ENCODE measurements at places on chromosomes 12 and 14. TPM values are rescaled to one million over a fixed set of nuclear protein-coding genes. Genes with fewer than 3 reads are reported as not detected.
A peak's percentile ranks its signal among the peaks of the same experiment; 100 is the strongest.

Gene KERA
- not detected for total RNA-seq

Gene GLIPR1L1
- not detected for total RNA-seq

Gene CPM
- total RNA-seq = 24.9 TPM

Gene TTC7B
- total RNA-seq = 26.4 TPM

Gene TROAP
- total RNA-seq = 2.5 TPM

Gene SLC41A2
- 41.5 TPM for total RNA-seq

Gene SERPINA12
- not detected for total RNA-seq

Gene CCDC197
- total RNA-seq = not detected

Gene PXMP2
- total RNA-seq = 26.5 TPM

Gene EXOC3L4
- total RNA-seq = 1.7 TPM

Gene FOXG1
- total RNA-seq = not detected

Gene CCNK
- total RNA-seq = 34.8 TPM

Gene SLC8A3
- not detected for total RNA-seq

Gene COX8C
- not detected for total RNA-seq

Gene C1R
- 489 TPM for total RNA-seq

Gene GUCY2C
- total RNA-seq = not detected

Gene OR4E2
- total RNA-seq = not detected

Gene POTEG
- total RNA-seq = not detected

- no peak for DNase-seq
These were observed 149.8 kb downstream of the PELI2 start for GRCh38 chr14:56268039-56268438.

DNA sequence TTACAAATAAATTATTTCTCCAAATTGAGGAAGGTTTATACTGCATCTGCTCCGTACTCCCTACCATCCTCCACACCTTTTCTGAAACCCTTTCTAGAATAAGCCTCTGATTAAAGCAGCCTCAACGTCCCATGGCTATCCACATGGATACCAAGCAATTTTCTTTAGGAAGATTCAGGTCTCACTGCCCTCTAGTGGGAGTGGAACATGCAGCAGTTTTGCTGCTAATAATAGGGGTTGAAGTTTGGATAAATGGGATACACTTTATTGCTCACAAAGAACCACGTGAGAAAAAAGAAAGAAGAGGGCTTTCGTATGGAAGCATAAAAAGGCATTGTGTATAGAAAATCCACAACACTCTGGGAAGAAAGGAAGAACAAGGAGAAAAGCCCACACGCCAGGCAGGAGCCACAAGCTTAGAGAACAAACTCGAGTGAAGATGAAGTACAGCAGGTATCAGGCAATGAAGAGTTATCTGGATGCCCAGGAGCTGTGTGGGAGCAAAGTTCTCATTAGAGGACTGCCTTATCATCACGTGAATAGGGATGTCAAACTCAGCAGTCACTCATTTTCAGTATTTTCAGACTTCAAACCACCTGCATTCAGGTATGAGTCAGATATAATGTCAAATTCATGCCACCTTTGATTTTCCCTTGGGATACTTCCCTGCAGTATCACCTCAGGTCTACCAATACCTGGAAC lies 45.8 kb downstream of the CCER1 start:
- peak; percentile 29 for DNase-seq

GRCh38 chr14:82419933-82420332 lies 886.3 kb upstream of the SEL1L start:
- DNase-seq = no peak

GRCh38 chr12:8584004-8584403 lies 28.7 kb downstream of the AICDA start:
- no peak for DNase-seq

DNA sequence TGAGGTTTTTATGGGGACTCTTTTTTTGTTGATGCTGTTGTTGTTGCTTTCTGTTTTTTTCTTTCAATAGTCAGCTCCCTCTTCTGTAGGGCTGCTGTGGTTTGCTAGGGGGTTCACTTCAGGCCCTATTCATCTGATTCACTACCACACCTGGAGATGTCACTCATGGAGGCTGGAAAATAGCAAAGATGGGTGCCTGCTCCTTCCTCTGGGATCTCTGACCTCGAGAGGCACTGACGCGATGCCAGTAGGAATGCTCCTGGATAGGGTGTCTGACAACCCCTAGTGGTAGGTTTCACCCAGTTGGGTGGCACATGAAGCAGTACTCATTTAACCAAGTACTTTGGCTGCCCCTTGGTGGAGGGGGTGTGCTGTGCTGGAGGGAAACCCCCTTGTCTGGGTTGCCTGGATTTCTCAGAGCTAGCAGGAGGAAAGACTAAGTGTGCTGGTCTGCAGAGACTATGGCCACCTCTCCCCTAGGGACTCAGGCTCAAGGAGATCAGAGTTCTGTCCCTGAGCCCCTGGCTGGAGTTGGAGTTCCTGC lies 745.5 kb downstream of the TMTC2 start:
- DNase-seq = no peak

DNA sequence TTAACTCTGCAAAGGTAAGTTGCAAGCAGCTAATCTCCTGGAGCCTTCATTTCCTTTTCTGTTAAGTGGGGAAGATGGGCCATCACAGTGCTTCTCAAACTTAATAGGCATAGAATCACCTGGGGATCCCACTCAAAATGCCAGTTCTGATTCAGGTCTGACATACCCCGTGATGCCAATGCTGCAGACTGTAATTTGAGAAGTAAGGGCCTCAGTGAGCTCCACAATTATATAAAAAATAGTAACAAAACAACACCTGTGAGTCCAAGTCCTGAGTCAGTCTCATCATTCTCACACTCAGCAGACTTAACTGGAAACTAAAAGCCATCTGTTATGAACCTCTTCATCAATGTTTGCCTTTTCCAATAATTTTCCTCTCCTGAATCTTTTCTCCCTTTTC lies 10.8 kb upstream of the PSMA6 start:
- no peak for DNase-seq

- no peak for DNase-seq
These were observed 7.9 kb upstream of the WASHC3 start for GRCh38 chr12:102069707-102070106.

- peak; percentile 9 for DNase-seq
These were observed 374.7 kb downstream of the ALG10 start for GRCh38 chr12:34396861-34397590.

- no peak for DNase-seq
These were observed 6.0 kb upstream of the LGALS3 start for GRCh38 chr14:55123101-55123500.

GRCh38 chr12:55708695-55709233 lies 1.1 kb upstream of the ITGA7 start:
- DNase-seq = no peak

DNA sequence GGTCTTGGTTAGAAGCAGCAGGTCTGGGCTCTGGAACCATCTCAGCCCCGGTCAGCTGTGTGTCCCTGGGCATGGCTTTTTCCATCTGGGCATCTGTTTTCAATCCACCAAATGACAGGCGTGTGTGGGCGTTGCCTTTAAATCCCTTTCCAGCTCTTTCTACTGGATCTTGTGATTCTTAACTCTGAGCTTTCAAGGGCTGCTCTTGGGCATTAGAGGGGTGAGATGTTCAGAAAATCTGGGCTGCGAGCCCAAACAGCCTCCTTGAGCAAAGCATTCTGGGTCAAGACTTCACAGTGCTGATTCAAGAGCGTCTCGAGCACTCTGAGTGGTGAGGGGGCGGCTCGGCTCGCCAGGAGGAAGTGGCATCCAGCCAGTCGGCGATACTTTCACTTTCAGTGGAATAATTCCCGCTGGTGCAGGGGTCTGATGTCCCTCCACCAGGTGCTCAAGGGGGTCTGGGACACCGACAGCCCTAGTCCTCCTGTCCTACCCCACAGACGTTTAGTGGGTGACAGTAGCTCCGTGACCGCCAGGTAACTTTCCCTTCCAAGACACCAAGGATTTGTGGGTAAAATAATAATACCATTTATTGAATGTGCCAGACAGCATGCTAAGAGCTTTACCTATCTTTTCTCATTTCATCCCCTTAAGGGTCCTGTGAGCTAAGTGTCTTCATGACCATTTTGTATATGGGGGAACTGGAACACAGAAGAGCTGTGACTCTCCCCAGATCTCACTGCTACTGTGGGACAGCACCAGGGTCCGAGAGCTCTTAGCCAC lies 114.0 kb downstream of the PLXNC1 start:
- DNase-seq = peak; percentile 97

GRCh38 chr12:116545936-116546335 lies 13.2 kb upstream of the MAP1LC3B2 start:
- no peak for DNase-seq

- no peak for DNase-seq
These were observed 1.7 kb downstream of the AJUBA start for GRCh38 chr14:22980672-22981089.

- DNase-seq = no peak
These were observed 38.9 kb downstream of the FBXO33 start for GRCh38 chr14:39393289-39393688.

GRCh38 chr14:52481864-52482263 lies 70.4 kb downstream of the TXNDC16 start:
- DNase-seq = no peak

- DNase-seq = no peak
These were observed 30.0 kb downstream of the GALNT4 start for GRCh38 chr12:89494411-89495231.

DNA sequence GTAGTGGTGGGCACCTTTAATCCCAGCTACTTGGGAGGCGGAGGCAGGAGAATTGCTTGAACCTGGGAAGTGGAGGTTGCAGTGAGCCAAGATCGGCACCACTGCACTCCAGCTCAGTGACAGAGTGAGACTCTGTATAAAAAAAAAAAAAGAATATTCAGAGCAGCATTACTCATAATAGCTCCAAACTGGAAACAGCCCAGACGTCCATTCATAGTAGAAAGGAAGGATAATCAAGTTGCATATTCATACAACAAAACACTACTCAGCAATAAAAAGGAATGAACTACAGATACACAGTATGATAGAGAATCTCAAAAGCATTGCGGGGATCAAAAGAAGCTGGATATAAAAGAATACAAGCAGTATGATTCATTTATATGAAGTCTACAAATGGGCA lies 19.1 kb downstream of the TMEM30B start:
- no peak for DNase-seq

DNA sequence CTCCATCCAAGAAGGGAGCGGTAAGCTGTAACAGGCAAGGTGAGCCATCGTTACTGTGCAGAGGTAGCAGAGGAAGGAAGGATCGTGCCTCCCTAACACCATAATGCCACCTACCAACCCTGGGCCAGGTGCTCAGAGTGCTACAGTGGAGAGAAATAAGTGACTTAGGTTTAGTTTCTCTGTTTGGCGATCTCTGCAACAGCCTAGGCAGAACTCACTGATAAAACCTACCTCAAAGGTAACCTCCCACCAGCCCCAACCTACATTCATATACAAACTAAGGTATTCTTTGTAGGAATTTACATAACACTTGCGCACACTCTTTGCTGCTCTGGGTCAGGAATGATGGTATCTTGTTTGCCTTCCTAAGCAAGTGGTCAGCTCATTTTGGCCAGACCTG lies 93.4 kb upstream of the TMEM132D start:
- DNase-seq = no peak

DNA sequence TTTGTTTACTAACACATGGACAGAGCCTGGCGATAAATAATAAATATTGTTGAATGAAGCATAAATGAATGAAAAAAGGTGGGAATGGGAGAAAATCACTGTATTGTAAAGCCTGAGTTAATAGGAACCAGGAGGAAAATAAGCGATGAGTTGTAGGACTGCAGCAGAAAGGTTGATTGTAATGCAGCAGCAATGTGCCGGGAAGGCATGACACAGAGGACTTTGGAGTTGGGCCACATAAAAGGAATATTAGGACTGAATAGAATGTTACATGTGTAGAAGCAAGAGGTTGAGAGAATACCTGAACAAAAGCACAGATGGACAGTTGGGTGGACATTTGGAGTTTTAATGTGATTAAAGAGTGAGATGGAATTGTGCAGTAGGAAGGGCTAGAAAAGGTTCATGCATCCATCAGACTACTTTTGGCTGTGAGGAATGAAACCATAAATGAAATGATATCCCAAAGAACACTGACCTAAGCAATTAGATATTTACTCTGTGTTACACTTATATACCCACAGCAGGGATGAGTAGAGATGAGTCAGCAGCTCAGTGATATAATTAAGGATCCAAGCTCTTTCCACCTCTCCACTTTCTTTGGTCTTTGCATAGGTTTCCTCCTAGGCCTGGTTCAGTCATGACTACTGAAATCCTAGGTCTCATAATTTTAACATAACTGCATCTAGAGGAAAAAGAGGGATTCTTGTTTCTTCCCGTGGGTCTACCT lies 55.4 kb downstream of the CCER1 start:
- no peak for DNase-seq

DNA sequence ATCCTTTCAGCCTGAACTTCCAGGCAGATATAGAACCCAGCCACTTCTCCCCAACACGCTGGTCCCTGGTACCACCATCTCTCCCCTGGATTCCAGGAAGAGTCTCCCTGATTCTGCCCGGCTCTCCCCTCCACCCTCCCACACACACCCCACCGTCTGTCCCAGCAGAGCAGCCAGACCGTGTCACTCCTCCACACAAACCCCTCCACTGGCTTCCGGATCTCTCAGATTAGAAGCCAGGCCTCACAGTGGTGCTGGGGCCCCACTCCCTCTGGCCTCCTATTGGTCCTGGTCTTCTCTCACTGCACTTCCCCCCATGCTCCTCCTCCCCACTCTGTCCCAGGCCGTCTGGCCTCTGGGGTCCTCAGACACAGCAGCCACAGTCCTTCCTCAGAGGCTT lies 52.4 kb upstream of the CDKN3 start:
- no peak for DNase-seq

- no peak for DNase-seq
These were observed 60.4 kb upstream of the MANSC4 start for GRCh38 chr12:27840229-27840999.

GRCh38 chr12:53984901-53985691 lies at the start of gene HOXC10:
TSS of gene HOXC10 (plus strand) at chr12:53985146. CDS start at chr12:53985260, 114 bp downstream.
- peak; percentile 97 for DNase-seq

DNA sequence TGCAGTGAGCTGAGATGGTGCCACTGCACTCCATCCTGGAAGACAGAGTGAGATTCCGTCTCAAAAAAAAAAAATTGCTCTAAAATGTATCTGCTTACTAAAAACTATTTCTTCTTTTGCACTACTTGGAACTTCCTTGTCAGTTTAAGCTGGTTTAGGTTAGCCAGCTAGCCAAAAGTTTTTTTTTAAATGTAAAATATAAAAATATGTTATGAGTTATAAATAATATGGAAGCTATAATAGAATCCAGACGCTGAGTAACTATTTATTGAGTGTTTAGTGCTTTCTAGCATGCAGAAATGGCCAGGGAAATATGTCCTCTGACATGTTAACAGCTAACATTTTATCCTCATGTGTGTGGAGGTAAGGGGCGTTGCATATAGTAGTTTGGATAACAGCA lies 85.6 kb downstream of the PLEKHA5 start:
- no peak for DNase-seq

DNA sequence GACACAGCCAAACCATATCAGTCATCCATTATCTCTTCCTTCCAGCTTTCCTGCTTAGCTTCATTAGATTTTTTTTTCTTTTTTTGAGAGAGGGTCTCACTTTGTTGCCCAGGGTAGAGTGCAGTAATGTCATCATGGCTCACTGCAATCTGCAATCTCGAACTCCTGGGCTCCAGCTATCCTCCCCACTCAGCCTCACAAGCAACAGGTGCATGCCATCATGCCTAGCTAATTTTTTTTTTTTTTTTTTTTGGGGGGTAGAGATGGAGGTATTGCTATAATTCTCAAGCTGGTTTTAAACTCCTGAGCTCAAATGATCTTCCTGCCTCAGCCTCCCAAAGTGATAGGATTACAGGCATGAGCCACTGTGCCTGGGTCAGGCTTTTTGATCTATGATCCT lies 38.3 kb upstream of the PPM1A start:
- no peak for DNase-seq

- DNase-seq = no peak
These were observed 143.3 kb upstream of the BCL2L14 start for GRCh38 chr12:11927286-11927935.

GRCh38 chr14:36701132-36701531 lies 39.5 kb downstream of the PAX9 start:
- DNase-seq = no peak
